AG04450 (cell line): ENCODE measurements at places on chromosomes 2 and 18.

DNA sequence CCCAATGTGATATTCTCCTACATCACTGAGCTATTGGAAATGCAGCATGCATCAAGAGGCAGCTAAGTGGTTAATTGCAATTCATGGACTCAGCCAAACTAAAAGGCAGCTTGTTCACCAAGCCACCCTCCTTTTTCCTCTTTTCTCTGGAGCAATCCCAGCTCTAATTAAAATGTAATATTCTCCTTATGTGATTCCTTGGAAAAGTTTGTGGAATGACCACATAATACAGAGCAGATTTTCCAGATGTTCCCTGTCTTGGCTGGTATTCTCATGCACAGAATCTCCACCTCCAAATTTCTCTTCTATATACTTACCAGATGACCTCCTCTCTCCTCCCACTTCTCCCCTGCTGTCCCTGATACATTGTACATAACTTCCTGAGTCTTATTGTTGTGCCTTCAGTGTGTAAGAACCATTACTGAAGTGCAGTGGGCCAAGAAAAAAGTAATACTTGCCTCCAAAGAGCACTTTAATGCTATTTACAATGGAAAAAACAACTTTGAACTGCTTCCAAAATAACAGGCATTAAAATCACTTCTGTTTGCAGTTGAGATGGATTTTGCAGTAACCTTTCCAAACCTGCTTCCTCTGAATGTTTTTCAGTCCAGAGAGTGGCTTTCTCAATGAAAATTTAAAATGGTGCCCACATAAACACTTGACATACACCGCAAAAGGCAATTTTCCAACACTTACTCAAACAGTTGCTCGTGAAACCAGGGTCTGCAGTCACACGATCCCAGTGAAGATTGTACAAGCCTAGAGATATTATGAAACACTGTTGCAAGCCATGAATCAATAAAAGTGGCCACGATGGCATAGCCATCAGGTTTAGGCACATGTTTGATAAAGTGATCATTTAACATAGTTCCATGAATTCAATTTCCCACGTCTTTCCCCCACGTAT is 258.0 kb downstream of the MTX2 start:
- no peak for DNase-seq

- no peak for DNase-seq
These were observed 87.0 kb upstream of the SPATS2L start for GRCh38 chr2:200219309-200220113.

DNA sequence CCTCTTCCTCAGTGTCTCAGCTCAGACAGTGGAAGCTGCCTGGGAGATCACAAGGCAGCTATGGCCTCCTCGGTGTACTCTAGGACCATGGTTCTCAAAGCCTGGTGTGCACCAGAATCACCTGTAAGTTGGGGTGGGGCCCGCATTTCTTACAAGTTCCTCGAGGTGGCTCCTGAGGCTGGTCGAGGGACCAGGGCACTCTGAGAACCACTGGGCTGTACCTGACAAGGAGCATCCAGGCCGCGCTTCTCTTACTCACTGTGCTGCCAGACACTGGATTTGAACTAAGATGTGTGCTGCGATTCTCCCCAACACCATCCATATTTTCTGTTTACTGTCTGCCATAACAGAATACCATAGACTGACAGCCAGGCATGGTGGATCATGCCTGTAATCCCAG is 59.5 kb downstream of the DIPK1C start:
- no peak for DNase-seq

DNA sequence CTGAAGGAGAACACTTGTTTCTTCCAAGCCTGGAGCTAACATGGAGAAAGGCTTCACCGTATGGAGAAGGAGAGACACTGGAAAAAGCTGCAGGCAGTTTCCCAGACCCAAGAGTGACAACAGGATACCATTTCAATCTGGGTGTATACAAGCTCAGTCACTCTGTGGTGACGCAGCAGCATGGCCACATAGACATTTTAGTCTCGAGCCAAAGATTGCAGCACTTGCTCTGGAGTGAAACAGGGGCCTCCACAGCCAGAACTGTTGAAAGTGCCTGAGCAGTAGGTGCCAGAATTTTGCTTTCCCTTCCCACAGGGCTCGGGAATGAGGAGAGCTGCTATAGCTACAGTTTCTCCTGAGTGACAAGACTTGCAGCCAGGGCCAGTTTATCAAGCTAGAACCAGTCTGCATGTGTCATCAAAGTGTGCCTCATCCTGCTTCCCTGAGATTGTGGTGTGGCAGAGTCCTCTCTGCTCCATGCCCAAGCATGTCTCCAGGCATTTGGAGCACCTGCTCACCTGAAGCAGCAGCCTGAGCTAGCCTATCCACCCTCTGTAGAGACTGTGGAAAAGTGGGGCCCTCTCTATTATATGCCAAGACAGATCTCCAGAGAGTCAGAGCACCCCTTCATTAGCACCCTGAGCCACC is 234.6 kb upstream of the CDH19 start:
- no peak for DNase-seq

DNA sequence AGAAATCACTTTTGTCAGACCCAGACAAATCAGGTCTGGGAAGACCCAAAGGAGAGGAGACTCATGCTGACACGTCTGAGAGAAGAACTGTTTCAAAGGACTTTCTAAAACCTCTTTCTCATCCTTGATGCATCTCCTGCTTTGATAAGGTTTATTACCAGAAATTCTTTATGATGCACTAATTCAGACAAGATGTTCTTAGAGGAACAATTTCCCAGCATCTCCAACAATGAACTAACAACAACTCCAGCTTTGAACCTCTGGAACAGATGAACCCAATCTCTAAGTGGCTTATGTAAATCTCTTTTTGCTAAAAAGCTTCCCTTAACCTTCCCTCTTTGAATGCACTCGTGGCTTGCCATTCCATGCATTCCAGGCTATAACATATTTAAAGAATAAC is 15.9 kb upstream of the SERPINB11 start:
- DNase-seq = no peak

DNA sequence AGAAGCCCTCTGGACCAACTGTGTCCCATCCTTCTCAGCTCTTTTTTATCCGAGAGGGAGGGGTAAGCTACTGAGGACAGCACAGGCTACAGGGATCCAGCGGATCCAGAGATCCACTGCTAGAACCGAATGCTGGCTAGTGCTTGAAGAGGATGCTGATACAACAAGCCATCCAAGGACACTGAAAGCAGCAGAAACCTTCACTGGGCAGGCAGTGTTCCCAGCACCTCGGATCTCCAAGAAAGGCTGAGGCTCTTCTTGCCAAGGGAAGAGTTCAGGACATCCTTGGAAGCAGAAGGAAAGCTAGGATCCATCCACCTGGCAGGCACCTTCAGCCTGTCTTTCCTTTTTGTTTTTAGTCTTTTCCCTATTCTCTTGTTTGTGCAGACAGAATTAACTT is 13.2 kb upstream of the FHOD3 start:
- DNase-seq = no peak

DNA sequence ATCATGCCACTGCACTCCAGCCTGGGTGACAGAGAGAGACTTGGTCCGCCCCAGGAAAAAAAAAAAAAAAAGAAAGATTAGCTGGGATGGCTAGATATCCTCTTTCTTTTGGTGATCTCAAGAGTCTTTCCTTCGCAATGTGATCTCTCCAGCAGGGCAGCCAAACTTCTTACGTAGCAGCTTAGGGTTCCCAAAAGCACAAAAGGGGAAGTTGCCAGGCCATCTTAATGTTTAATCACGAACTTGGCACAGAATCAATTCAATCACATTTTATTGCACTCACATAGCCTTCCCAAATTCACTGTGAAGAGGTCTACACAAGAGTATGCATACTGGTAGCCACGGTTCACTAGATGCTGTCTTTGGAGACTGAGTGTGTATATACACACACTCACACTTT is 53.1 kb downstream of the VIL1 start:
- DNase-seq = no peak

- DNase-seq = no peak
These were observed 1.6 kb upstream of the SFTPB start for GRCh38 chr2:85669549-85669948.

DNA sequence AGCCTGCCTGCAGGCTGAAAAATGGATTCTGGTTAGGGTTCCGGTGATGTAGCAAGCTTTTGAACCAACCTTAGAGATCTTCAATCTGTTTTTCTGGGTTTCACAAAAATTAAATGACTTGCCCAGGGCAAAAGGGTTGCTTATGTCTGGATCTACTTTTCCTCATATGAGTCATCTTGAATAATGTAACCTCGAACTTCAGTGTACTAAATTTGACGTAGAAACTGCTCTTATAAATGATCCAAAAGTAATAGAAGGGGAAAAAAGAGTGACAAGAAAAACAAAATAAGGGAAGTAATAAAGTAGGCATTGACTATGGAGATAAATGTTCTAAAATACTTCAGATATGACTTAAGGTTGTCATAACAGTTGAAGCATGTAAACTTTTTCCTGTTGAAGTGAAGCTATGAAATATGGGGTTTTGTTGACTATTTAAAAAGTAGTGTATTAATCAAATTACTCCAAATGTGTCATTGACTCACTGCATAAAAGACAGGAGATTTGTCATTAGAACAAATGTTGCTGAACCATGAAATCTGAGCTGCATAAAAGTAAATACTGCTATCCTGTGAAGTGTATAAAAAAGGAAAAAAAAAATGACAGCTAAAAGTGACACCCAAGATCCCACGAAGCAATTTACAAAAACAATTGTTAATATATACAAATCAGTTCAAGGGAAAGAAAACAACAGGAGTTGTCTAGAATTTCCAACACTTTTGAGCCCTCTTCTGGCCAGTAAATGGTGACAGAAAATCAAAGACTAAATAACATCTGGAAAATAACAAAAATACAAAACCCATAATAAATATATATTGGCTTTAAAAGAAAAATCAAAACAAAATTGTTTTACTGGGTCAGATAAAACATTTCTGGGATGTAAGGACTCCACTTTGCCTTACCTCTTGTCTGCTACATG is 103.6 kb upstream of the SERPINE2 start:
- no peak for DNase-seq

DNA sequence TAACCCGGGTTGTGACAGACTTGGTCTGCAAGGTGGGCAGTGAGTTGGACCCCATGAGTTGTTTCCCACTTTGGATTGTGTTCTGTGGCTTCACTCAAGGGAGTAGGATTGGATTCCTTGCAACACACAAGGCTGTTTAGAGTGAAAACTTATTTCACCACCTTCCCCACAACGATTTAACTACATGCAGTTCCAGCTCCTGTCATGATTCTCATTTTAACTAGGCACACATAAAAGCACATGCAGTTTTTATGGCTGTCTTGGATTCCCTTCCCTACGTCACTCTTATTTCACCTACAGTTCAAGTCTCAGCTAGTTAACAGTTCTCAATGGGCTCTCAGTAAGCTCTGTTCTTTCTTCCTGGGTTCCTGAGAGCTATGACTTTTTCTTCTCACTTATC is 15.9 kb downstream of the EFEMP1 start:
- DNase-seq = no peak

GRCh38 chr2:127612111-127612822 is 33.7 kb upstream of the GPR17 start:
- DNase-seq = no peak

- no peak for DNase-seq
These were observed 14.1 kb downstream of the LIMS1 start for GRCh38 chr2:108548208-108549003.

DNA sequence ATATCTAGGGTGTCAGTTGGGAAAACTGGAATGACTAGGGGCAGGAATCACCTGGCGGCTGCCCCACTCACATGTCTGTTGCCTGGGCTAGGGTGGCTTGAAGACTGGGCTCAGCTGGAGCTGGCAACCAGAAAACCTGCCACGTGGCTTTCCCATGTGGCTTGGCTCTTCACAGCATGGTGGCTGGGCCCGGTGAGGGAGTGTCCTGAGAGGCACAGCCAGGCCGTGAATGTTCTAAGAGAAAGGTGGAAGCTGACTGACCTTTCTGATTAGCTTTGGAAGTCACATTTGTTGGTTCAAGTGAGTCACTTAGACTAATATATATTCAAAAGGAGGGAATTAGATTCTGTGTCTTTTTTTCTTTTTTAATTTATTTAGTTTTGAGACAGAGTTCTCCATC is 22.7 kb downstream of the SP5 start:
- no peak for DNase-seq

GRCh38 chr2:10993001-10993481 is 81.3 kb downstream of the KCNF1 start:
- no peak for DNase-seq
